ENCODE measurements at places on chromosomes 3 and 15.
A peak's percentile ranks its signal among the peaks of the same experiment; 100 is the strongest.

- DNase-seq = no peak
These were observed 110.5 kb downstream of the WDR72 start for GRCh38 chr15:53648934-53649333.

GRCh38 chr3:159620281-159620680 is 368.4 kb upstream of the IL12A start:
- DNase-seq = no peak

DNA sequence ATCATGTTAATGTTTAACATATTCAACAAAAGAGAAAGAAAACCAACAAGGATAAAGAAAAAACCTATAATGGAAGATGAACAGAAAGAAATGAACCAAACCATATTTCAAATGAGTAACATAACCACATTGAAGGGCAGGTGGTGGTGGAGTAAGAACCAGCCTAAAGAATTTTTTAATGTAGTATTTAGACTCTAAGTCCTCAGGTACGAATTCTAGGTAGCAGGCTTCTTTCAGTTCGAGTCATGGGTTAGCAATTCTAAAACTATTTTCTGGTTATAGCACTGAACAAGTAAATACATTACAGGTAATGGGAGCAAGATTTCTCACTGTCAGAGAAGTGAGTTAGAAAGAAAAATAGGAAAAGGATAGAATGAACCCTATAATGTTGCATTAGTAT is 24.4 kb downstream of the DCBLD2 start:
- DNase-seq = no peak

- no peak for DNase-seq
These were observed 108.2 kb downstream of the TP63 start for GRCh38 chr3:189739378-189739777.

- no peak for DNase-seq
These were observed 6.2 kb downstream of the H1-8 start for GRCh38 chr3:129549006-129549800.

- DNase-seq = no peak
These were observed 25.8 kb upstream of the GATA2 start for GRCh38 chr3:128518587-128519490.

DNA sequence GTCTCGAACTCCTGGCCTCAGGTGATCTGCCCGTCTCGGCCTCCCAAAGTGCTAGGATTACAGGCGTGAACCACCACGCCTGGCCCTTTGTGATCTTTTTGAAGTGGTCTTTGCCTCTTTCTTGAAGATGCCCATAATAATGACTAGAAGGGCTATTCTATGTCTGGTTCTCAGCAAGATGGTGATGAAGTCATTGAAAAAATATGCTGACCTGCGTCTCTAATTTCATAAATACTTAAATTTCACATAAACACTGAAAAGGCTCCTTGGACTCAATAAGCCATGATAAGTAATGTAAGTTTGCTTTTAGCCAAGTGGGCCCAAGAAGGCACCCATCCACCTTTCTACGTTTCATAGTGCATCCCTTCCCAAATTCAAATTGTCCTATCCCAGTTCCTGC is 775 bp upstream of the MAPK6 start:
- DNase-seq = no peak

- no peak for DNase-seq
These were observed 5.1 kb upstream of the SLC27A2 start for GRCh38 chr15:50176869-50177268.

GRCh38 chr15:67227846-67228245 is 26.6 kb downstream of the AAGAB start:
- no peak for DNase-seq

DNA sequence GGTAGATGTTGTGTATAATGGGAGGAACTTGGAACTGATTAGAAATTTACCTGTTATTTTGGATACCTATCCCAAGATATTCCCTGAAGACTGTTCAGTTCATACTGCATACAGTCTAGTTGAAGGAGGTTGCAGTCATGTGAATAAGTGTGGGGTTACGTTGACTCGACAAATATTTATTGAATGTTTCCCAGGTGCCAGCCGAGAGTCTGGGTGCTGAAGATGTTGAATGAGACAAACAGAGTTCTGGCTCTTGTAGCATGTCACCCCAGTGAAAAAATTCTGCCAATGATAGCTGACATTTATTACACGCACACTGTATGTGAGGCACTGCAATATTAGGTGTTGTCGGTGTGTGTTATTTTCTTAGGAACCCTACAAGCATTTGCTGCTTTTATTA is 176.0 kb downstream of the KCNMB2 start:
- DNase-seq = no peak

DNA sequence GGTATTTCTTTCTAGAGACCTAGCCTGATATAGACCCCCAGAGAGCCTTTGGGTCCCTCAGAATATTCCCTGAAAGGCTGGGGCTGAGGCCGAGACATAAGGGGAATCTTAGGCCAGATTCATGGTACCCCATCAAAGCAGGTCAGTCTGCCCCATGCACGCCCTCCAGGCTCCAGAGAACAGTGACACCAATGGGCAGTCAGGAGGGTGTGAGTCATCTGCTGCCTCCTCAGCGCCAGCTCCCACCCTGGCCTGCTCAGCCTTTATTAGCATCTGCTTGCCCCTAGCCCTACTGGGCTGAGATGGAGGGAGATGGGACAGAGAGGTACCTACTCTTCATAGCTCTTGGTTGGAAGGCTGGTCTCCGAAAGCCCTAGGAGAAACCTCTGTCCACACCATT is 14.3 kb upstream of the CAMKV start:
- DNase-seq = no peak

DNA sequence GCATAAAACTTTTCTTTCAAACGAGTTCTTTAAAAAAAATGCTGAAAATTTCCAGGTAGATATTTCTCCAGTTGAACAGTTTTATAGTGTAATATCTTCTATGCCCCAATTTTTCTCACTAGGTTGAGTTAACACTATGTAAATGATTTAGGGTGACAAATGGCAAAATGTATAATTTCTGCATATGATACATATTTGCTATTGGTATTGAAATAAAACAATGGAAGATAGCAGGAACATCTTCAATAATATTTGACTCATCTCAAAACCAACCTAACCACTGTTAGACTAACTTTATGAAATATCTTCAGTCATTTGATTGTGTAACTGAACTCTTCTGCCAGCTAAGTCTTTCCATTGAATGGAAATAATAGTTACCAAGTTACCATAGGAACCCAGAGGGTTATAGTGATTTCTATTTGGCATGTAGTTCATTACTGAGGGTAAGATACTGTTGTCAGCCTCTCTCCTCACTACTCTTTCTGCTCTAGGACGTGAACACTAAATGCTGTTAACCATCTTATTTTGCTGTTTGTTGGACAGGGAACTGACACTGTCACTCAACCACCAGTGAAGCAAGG is 824.7 kb upstream of the NECTIN3 start:
- no peak for DNase-seq

- DNase-seq = no peak
These were observed 84.4 kb downstream of the SEMA5B start for GRCh38 chr3:122942937-122943827.

GRCh38 chr15:59237119-59237855 is 30.6 kb downstream of the LDHAL6B start:
- no peak for DNase-seq

GRCh38 chr15:36931434-36931833 is 168.9 kb downstream of the MEIS2 start:
- DNase-seq = no peak

DNA sequence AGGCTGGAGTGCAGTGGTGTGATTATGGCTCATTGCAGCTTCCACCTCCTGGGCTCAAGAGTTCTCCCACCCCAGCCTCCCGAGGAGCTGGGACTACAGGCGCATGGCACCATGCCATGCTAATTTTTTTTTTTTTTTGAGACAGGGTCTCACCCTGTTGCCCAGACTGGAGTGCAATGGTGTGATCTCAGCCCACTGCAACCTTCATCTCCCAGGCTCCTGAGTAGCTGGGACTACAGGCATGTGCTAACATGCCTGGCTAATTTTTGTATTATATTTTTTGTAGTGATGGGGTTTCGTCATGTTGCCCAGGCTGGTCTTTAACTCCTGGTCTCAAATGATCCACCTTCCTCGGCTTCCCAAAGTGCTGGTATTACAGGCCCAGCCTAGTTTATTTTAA is 4.0 kb downstream of the TEX9 start:
- no peak for DNase-seq

DNA sequence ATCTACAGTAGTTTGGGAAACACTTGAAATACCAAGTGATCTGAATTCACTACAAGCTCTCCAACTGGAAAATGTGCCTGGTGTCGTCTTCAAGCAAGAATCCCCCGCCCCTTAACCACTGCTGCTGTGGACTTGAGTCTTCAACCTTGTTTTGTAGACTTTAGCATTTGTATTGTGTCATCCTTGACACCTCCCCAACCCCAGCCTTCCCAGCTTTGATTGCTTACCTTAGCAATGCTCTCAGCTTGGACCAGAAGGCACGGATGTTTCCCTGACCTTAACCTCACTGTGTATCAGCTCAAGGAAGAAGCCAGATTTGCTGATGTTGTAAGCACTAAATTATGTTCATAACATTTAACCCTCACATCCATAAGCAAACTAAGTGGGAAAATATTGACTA is 146.4 kb downstream of the IGF1R start:
- DNase-seq = no peak

DNA sequence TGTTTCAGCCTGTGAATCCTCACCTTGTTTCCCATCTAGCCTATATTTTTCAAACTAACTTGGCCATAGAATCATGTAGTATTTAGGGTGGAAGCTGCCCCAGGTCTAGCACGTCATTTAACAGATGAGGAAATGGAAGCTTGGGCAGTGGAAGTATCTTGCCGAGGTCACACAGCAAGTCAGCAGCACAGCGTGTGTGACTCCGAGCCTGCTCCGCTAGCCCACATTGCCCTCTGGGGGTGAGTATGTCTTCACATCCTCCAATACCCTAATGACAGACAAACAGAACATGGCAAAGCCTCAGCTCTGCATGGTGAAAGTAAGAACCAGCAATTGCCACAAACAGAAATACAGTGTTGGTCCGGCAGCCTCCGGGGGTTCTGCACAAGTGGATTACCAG is 2.2 kb upstream of the CCR5 start:
- peak; percentile 14 for DNase-seq

- no peak for DNase-seq
These were observed 29.4 kb upstream of the HEG1 start for GRCh38 chr3:125085166-125085565.

DNA sequence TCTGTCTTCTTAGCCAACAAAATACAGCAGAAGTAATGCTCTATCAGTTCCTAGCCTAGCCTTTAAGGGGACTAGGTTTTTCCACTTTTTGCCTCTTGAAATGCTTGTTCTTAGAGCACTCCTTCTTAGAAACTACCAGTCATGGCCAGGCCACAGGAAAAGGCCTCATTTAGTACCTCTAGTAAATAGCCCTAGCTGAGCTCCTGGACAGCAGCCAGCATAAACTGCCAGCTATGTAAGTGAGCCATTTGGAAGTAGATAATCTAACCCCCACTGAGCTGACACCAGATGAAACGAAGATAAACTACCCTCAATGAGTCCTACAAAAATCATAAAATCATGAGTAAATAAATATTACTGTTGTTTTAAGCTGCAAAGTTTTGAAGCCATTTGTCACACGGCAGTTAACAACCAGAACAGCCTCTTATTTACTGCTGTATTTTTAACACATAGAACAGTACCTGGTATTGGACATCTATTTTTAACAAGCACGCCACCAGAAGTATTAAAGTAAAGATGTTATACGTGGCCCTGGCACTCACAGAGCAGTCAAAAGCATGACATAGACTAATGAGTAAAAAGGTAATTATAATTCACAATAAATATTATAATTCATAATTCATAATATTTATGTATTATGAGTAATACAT is 12.0 kb downstream of the TBC1D5 start:
- no peak for DNase-seq

GRCh38 chr15:80953953-80954778 is 35.5 kb downstream of the MESD start:
- DNase-seq = no peak

GRCh38 chr3:24548278-24548677 is 53.6 kb upstream of the THRB start:
- no peak for DNase-seq

DNA sequence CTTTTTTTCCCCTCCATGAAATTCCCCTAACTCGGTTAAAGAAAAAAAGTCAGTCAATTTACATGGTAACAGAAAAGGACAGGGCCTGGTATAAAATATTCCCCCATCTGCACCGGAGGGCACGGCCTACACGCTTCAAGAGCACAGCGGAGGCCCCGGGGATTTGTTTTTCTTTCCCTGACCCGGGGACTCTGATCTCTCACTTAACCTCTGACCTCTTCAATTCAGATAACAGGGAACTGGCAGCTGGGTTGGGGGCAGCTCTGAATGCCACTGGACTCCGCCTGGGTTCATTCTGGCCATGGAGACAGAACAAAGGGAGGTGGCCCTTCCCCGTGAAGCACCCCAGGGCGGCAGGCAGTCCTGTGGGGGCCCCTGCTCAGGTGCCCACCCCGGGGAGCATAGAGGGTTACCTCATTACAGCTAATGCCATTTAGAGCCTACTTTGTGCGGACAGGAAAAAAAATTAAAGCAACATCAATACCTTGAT is 257.5 kb downstream of the SHQ1 start:
- DNase-seq = no peak

GRCh38 chr3:18758047-18758704 is 333.0 kb upstream of the SATB1 start:
- DNase-seq = no peak

DNA sequence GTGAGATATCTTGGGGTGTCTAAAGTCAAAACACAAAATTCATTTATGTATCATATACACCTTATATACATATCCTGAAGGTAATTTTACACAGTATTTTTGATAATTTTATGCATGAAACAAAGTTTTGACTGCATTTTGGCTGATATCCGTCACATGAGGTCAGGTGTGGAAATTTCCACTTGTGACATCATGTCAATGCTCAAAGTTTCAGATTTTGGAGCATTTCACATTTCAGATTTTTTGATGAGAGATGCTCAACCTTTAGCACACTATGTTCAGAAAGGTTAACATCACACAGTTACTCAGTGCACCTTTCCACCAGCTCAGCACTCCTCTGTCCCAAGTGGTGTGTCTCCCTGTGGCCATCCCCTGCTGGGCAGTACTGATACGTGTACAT is 37.7 kb upstream of the CPB1 start:
- no peak for DNase-seq

DNA sequence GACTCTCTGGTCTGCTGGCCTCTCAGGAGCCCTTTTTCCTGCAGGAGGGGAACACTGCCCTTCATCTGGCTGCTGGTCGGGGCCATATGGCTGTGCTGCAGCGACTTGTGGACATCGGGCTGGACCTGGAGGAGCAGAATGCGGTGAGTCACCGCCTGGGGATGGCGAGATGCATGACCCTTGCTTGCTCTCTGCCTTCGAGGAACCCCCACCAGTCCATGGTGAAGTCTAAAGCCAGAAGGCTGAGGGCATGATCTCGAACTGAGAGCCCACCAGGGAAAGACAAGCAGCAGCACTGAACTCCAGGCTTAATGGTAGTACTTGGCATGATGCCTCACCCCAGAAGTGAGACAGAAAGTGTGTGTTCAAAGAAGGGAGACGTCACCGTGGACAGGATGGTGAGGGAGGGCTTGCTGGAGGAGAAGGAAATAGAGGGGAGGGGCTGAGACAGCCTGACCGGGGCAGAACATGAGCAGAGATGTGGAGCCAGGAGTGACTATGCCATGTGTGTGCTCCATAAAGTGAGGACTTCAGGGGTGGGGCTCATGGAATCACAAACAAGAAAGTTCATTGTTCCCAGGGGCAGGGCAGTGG is 19.2 kb downstream of the ANKDD1A start:
- DNase-seq = no peak
